ENCODE measurements at places on chromosomes 1 and 21.

DNA sequence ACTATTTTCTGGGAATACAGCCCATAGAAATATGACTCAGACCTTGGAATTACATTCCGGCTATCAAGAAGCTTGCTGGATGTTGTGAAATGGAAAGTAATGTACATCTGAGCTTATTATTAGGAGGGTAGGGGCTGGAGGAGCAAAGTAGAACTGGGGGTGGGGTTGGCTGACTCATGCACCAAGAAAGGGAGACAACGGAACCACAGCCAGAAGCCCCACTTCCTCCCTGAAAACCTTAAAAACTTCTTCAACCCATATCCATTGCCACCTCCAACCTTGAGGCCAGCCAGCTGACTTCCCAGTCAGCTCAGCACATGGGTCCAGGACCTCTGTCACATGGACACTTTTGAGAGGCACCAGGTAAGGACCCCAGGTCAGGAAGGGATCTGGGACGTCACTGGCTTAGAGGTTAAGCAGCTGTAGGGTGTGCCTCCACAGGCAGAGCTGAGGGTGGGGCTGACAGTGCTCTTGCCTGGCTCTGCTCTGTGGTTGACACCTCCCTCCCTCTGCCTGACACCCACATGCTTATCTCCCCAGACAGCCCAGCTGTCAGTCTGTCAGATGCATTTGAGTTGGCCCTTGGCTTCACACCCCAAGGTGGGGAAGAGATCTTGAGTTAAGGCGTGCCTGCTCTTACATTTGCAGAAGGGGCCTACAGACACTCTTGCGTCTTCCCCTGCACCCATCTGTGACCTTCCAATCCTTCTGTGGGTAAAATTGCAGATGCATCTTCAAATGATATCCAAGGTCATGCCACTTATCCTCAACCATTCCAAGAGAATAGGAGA is 5.7 kb upstream of the ZNF683 start:
- H3K4me1 ChIP-seq = peaks cover 21% of the 10 kb centered on the region
- H3K36me3 ChIP-seq = no peaks in the 10 kb centered on the region
- DNase-seq = peak; percentile 88
- no peaks in the 10 kb centered on the region for H3K27me3 ChIP-seq

- H3K4me3 ChIP-seq = no peak within 1 kb of the TSS
- H3K27ac ChIP-seq = no peak within 1 kb of the TSS
Measured at GRCh38 chr1:205849619-205850355, at the start of gene PM20D1. PM20D1 (minus strand) TSS chr1:205850132; CDS start chr1:205850072, 60 bp downstream.

- DNase-seq = no peak
- no peak overlapping the region for H3K4me3 ChIP-seq
- H3K27ac ChIP-seq = no peak overlapping the region
- peaks cover 65% of the 10 kb centered on the region for H3K36me3 ChIP-seq
- H3K27me3 ChIP-seq = no peaks in the 10 kb centered on the region
Measured at GRCh38 chr1:179092896-179093461, 11.1 kb downstream of the TOR3A start.

DNA sequence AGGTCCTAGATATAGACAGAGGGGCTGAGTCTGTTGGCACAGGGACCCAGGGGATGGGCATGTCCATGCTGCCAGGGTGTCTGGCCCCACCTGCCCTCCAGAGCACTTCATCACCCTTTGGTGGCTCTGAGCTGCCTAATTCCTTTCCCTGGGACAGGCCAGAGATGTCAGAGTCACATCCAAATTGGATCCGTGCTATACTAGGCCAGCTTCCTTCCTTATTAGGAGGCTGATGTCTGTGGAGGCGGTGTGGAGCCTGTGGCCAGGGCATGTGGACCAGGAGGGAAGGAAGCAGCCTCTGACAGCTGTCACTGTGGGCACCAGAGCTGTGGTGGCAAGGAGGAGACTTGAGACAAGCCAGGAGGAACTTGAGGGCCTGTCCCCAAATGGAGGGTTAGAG is 77.7 kb upstream of the TMEM51 start:
- no peaks in the 10 kb centered on the region for H3K4me1 ChIP-seq
- DNase-seq = no peak
- H3K27ac ChIP-seq = no peak overlapping the region

Data from RWPE2 (cell line).